ENCODE measurements at places on chromosomes 11 and 22.

DNA sequence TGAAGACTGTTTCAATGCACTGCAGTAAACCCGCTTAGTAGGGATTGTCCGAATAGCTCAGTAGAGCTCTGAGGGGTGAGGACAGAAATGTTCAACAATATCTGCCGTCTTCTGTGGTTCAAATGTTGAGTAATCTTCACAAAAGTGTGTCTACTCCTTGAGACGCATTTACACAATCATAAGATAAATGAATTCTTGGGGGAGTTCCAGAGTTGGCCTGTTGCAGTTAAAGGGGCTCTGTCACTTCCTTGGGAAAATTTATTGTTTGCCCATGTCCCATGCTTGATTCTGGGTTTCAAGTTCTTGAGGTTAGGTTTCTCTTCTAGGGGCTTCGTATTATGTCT lies 614 bp downstream of the ANO3 start:
- no peak for DNase-seq

GRCh38 chr11:3781423-3781822 lies 15.9 kb downstream of the NUP98 start:
- no peak for DNase-seq

- no peak for DNase-seq
Observed at GRCh38 chr22:20533879-20534265, 26.5 kb downstream of the MED15 start.

GRCh38 chr11:30583476-30584280 lies 2.5 kb downstream of the MPPED2 start:
- DNase-seq: no peak

DNA sequence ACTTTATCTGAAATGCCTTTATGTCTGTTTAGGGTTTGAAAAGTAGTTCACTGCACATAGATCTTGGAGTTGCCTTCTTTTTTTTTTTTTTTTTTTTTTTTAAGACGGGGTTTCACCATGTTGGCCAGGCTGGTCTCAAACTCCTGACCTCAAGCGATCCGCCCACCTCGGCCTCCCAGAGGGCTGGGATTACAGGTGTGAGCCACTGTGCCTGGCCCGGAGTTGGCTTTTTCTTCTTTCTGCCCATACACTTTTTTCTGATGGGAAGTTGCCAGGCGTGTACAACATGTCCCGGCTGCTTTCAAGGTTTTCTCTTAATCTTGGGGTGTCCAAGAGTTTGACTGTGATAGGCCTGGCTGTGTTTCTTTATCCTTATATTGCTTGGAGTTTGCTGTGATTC lies 12.9 kb upstream of the GNB1L start:
- DNase-seq: no peak

DNA sequence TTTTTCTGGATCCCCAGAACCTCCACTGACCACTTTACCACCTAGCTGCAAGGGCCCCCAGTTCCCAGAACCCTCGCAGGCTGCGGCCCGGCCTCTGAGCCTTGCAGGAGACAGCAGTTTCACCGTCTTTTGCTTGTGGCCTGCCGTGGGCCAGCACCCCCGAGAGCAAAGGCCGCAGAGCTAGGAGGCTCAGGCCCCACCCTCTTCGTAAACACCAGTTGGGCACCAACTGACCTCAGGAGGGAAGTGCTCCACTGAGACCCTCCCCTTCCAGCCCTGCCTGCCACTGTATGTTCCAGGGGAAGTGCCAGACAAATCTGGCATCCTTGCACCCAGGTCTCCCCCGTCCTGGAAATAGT lies 23.4 kb upstream of the CREB3L1 start:
- DNase-seq: no peak

GRCh38 chr11:129643031-129643721 lies 172.5 kb upstream of the TMEM45B start:
- DNase-seq: peak; percentile 69

DNA sequence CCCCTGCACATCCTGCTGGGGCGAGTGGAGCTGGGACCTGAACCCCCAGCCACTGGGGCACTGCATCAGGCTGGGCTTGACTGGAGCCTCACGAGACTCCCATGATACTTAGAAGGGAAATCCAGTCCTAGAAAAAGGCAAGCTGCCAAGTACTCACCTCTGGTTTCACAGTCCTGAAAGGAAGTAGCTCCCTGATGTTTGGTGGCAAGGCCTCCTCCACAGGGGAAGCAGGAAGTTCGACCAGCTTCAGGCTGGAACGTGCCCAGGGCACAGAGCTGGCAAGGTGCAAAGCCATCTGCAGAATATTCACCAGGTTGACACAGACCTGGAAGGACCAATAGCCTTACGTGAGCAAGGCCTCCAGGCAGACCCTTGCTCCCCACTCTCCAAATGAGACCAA lies 26.8 kb upstream of the NRIP3 start:
- no peak for DNase-seq

DNA sequence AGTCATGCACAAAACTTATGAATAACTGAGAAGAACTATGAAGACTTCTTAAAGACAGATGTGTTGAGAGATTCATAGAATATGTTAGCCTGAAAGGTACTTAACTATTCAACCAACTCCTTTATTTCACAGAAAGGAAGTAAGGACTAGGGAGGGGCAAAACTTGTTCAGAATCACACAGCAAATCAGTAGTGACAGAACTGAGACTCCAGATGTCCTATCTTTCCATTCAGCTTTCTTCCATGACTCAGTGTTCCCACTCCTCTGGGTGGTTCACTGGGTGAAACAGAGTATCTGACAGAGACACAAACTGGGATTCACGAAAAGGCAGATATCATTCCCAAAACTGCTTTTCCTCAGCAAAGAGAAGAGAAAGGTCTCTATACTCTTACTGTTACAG lies 1053.3 kb downstream of the DLG2 start:
- DNase-seq: no peak

GRCh38 chr11:85279267-85279666 lies 347.9 kb downstream of the DLG2 start:
- no peak for DNase-seq

DNA sequence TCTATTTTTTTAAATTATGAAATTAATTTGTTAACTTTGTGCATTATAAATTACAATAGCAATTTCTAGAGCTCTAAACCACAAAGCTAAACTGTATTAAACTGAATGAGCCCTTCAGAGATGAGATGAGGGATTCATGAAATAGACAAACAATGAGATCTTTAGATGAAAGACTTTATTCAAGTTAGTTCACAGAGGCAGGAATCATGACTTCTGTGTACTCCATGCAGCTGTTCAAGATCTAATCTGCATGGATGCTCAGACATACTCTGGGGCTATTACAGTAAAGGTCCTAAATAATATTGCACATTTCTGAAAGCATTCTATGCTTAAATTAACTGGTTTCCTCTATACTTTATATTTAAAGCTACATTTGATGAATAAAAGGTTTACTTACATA lies 122.7 kb downstream of the FCHSD2 start:
- no peak for DNase-seq
